Mucosa of gallbladder (tissue), 1 donor: ENCODE measurements at places on chromosomes 2 and 18. TPM values are rescaled to one million over a fixed set of nuclear protein-coding genes. Genes with fewer than 3 reads are reported as not detected.

Gene TSPYL6
- total RNA-seq = not detected

Gene ANKRD30BL
- total RNA-seq = not detected

Gene SEMA4F
- 12.5 TPM for total RNA-seq

Gene PROM2
- 202 TPM for total RNA-seq

Gene DOK6
- total RNA-seq = 9.6 TPM

Gene KLHL14
- total RNA-seq = 0.26 TPM

Gene GRHL1
- total RNA-seq = 7.2 TPM

Gene NEURL3
- 3.7 TPM for total RNA-seq

Gene GPAT2
- 3.0 TPM for total RNA-seq

Gene SLC9A4
- 19.9 TPM for total RNA-seq

Gene STARD6
- not detected for total RNA-seq

Gene CCNYL1
- total RNA-seq = 9.7 TPM

Gene ASXL3
- 12.2 TPM for total RNA-seq

Gene EPHA4
- total RNA-seq = 9.0 TPM

Gene DSG1
- 0.89 TPM for total RNA-seq

Gene EMILIN1
- total RNA-seq = 210 TPM

Gene KIF1A
- 1.6 TPM for total RNA-seq

Gene HOXD13
- total RNA-seq = not detected

Gene PDE11A
- total RNA-seq = 2.8 TPM

Gene PIEZO2
- total RNA-seq = 1.5 TPM

Gene BMP10
- not detected for total RNA-seq

Gene RND3
- total RNA-seq = 39.7 TPM

Gene KIAA2012
- total RNA-seq = not detected
